ENCODE measurements at places on chromosomes 11 and 22. TPM values are rescaled to one million over a fixed set of nuclear protein-coding genes. Genes with fewer than 3 reads are reported as not detected.

GRCh38 chr22:46604306-46604690 lies 15.9 kb upstream of the GRAMD4 start:
- H3K27ac ChIP-seq = peak overlapping the region; percentile 85
- no peaks in the 10 kb centered on the region for H3K27me3 ChIP-seq
- peak overlapping the region; percentile 65 for H3K4me3 ChIP-seq
- peak; percentile 89 for DNase-seq

- no peaks in the 10 kb centered on the region for H3K4me1 ChIP-seq
- no peak overlapping the region for H3K4me3 ChIP-seq
- DNase-seq = no peak
- no peak overlapping the region for H3K27ac ChIP-seq
Observed at GRCh38 chr11:122333467-122333866, 217.5 kb upstream of the BLID start.

DNA sequence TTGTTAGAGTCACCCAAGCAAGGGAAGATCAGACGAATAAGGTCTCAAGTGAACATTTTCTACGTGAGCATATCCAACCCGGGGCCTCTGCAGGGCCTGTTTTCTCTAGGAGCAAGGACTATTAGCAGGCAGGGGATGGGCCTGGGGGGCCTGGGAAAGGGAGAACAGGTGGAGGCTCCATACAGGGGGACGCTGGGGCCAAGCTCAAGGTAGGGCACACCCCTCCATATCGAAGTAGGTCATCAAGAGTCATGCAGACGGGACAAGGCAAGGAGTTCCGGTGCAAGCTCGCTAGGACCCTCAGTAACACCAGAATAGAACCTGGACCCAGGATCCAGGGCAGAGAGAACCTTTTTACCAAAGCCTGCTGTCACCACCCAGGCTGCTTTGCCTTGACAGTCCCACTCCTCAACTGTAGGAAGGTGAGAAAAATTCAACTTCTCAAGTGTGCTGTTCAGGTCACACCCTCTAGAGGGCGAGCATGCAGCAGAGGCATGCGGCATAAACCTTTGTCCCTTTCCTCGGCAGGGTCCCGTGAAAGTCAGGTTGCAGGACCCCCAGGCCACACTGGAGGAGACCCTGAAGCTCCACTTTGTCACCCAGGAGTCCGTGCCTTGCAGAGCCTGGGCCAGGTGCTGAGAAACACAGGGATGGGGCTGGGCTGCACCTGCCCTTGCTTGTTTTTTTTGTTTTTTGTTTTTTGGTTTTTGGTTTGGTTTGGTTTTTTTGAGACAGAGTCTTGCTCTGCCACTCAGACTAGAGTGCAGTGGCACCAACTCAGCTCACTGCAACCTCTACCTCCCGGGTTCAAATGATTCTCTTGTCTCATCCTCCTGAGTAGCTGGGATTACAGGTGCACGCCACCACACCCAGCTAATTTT lies 8.6 kb upstream of the APOBEC3B start:
- peaks cover 12% of the 10 kb centered on the region for H3K4me1 ChIP-seq
- peak; percentile 73 for DNase-seq
- no peak overlapping the region for H3K4me3 ChIP-seq
- peaks cover 25% of the 10 kb centered on the region for H3K27me3 ChIP-seq
- H3K36me3 ChIP-seq = peaks cover 3% of the 10 kb centered on the region

GRCh38 chr11:1300569-1301187 lies 8.8 kb downstream of the TOLLIP start:
- H3K36me3 ChIP-seq = no peaks in the 10 kb centered on the region
- DNase-seq = no peak

- H3K4me3 ChIP-seq = no peak overlapping the region
- DNase-seq = peak; percentile 56
- no peak overlapping the region for H3K27ac ChIP-seq
- H3K36me3 ChIP-seq = no peaks in the 10 kb centered on the region
Observed at GRCh38 chr11:30196400-30197206, 34.2 kb upstream of the FSHB start.

Gene BLID
- total RNA-seq = not detected

Gene RFPL1
- not detected for total RNA-seq

Gene MAPK8IP2
- total RNA-seq = 0.29 TPM

All from activated CD8-positive, alpha-beta memory T cell treated with anti-CD3 and anti-CD28 coated beads, Interleukin-2, amount 10 ng/mL, durations not matched to agents 7 days and 5 days (primary cell).